ENCODE measurements at places on chromosomes 3 and 15.

GRCh38 chr3:177357352-177358090 is 160.2 kb upstream of the TBL1XR1 start:
- peak; percentile 69 for DNase-seq

- DNase-seq, result no peak
These were observed 10.6 kb upstream of the P3H2 start for GRCh38 chr3:190131329-190131728.

GRCh38 chr3:141959589-141960554 is 83.4 kb downstream of the ATP1B3 start:
- DNase-seq, result peak; percentile 61

DNA sequence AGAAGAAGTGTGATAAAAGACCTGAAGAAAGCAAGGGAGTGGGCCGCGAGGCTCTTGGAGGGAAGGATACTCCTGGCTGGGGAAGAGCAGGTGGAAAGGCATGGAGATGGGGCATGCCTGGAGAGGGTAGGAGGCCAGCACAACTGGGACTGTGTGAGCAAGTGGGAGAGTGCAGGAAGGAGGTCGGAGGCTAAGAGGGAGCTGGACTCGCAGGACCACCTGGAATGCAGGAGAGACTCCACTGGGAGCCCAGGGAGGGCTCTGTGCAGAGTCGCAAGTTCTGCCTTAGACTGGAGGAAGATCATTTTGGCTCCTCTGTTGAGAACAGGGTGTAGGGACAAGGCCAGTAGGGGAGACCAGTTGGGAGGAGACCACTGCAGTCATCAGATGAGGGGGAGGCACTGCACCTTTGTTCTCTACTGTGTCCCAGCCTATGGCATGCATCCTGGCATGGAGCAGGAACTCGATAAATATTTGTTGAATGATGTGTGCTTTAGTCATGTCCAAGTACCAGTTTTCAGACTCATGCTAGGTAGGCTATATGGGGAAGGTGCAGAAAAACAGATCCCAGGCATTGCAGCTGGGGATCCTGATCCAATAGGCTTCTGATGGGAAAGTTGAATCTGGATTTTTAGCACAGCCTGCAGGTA is 13.7 kb downstream of the FAM107A start:
- DNase-seq, result no peak

DNA sequence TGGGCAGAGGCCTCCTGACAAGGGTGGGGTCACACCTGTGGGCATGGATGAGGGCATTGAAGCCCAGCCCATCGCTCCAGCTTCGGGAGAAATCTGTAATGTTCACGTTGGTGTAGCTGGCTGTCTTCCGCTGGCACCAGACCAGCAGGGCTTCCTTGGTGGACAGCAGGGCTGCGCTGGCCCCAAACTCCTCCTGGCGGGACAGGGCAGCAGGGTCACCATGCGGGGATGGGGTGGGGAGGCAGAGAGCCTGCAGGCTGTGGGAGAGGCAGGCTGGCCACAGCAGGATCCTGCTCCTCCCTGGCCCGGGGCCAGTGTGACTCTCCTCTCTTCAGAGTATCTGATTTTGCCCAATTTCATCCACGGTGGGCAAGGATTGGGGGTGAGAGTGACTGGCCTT is 6.0 kb downstream of the SPTBN5 start:
- no peak for DNase-seq

- no peak for DNase-seq
These were observed 39.7 kb downstream of the CYP11A1 start for GRCh38 chr15:74327756-74328155.

GRCh38 chr3:172042136-172042662 is 2.8 kb downstream of the FNDC3B start:
- DNase-seq, result no peak

All from amniotic stem cell (primary cell).